ENCODE measurements at places on chromosomes 6 and 20.

DNA sequence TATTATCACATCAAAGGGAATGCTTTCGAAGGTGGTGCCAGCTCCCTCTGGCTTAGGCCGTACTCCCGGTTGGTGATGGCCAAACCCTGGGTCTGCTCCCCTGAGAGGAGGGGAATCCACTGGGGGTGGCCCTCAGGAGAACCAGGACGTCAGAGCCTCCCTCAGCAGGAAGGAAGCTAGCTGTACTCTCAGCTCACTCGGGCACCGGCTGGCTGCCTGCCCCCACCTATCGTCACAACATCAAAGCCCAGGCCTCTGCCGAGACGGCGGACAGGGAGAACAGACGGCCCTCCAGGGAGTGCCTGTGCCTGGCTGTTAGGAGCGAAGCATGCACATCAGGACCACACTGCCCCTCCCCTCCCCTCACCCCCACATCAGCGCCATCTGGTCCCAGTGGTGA lies 9.2 kb upstream of the PGC start:
- DNase-seq = no peak

DNA sequence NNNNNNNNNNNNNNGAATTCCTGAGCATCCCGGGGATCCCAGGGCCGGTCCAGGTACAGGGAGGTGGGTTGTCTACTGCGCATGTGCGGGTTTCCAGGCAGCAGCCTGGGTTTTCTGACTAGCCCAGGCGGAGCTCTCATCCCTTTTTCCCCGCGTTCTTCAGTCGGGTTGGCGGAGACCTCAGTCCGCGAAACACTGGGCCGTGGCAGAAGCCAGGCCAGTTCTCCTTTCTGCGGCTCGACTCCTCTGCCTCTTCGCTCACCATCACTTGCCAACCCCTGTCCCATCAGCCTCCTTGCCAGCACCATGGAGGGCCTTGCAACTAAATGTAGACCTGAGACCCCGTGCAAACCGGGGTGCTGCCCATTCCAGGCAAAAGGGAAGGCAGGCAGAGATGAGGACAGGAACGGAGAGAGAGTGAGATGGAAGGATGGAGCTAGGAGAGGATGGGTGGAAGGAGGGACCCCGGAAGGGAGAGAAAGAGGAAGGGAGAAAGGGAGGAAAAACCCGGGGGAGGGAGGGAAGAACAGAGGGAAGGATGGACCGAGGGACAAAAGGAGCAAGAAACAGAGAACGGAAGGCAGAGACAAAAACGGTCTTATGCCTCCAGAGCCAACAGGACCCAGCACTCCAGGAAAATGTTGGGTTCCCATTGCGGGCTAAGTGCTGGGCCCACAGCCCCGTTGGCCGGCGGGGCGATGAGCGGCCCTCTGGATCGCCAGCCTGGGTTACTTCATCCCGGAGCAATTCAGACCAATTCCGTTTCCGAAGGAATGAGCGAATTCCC lies 445.4 kb upstream of the DEFB115 start:
- no peak for DNase-seq

GRCh38 chr6:37288247-37288646 lies 30.3 kb upstream of the TMEM217 start:
- DNase-seq = no peak

GRCh38 chr20:53815509-53815908 lies 221.9 kb upstream of the ZNF217 start:
- no peak for DNase-seq

GRCh38 chr6:72783666-72784065 lies 161.8 kb downstream of the KCNQ5 start:
- DNase-seq = no peak

DNA sequence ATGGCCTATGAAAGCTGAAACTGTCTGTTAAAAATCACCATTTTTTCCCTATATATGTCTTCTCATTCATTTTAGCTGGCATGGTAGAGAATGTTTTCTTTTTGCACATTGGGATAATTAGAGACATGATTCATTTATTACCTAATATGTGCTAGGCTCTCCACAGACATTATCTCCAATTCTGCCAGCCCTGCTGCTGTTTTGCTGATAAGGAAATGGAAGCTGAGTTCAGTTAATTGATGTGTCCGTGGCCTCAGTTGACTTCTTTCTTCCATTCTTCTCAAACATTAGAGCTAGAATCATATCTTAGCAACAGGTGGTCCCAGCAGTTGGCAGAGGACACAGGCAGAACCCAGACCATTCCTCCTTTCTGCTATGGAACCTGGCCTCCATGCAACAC lies 644.1 kb upstream of the CITED2 start:
- no peak for DNase-seq

DNA sequence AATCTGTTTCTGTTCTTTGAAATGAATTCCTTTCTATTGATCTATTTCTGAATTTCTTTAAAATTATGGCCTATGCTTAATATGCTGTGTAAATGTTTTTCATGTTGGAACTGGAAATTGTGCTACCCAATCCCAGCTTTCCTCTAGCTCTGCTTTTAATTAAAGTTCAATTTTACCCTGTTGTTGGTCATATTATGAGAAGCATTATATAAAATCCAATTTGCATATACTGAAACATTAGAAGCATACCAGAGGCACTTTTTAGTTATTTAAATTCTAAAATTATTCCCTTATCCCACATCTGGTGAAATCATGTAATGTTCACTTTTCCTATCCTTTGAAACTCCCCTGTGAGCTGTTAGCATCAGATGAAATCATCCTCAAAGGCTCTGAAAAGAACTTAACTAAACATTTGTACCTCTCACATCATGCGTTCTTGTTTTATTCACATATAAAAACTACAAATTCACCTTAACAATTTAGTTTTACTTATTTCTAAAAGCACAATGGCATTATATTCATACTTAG lies 160.6 kb upstream of the COL21A1 start:
- DNase-seq = peak; percentile 26

DNA sequence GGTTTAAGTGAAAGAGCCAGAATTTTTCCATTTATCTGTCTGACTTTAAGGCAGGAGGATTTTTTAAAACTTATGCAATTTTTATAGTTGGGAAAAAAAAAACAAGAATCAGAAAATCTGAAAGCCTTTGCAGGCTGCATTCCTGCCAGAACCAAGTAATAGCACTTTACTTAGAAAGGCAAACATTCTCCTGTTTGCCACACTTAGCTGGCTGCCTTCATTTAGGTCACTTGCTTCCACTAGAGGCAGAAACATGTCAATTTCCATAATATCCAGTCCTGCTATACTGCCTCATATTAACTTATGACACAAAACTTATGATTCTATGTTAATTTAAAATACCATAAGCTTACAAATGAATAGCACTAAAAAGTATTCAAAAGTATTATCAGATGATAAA lies 425.8 kb downstream of the FRK start:
- no peak for DNase-seq

- DNase-seq = peak; percentile 51
These were observed 5.1 kb downstream of the BLOC1S5 start for GRCh38 chr6:8059129-8059528.

DNA sequence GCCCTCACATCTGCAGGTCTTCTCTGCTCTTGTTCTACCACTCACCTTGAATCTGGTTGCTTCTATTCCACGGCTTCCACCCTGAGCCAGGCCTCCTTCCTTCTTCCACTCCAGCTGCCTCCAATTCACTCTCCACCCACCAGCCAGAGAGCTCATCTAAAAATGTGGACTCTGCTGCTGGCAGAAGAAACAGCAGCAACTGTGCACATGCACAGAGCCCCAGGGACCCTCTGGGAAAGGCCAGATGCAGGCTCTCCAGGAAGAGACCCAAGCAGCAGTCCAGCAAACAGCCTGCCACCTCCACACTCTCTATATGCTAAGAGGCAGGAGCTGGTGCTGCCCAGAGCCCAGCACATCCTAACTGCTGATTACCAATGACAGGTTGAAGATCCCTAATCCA lies 162.6 kb upstream of the TOP1 start:
- DNase-seq = no peak

- no peak for DNase-seq
These were observed 16.5 kb downstream of the NCOA7 start for GRCh38 chr6:125807293-125807692.

- no peak for DNase-seq
These were observed 93.7 kb upstream of the PTPN1 start for GRCh38 chr20:50416269-50417022.

- DNase-seq = no peak
These were observed 29.9 kb upstream of the PLCB4 start for GRCh38 chr20:9038791-9039535.

DNA sequence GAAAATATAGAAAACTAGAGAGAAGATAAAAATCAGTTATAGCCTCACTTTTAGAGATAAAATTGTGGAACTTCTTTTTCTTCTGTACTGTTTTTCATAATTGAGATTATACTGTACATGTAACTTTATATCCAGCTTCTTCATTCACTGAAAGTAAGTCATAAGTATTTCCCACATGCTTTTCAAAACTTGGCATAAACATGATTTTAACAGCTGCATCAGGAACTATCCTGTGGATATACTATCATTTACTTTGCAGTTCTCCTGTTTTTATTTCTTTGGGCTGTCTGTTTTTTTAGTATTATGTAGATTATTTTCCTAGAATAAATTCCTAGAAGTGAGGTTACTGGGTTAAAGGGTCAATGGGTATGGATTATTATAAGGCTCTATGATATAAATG lies 14.8 kb downstream of the DSTN start:
- DNase-seq = no peak

- DNase-seq = no peak
These were observed 6.8 kb upstream of the USP49 start for GRCh38 chr6:41901882-41902519.

GRCh38 chr6:41655646-41656001 lies 17.4 kb downstream of the MDFI start:
- no peak for DNase-seq

DNA sequence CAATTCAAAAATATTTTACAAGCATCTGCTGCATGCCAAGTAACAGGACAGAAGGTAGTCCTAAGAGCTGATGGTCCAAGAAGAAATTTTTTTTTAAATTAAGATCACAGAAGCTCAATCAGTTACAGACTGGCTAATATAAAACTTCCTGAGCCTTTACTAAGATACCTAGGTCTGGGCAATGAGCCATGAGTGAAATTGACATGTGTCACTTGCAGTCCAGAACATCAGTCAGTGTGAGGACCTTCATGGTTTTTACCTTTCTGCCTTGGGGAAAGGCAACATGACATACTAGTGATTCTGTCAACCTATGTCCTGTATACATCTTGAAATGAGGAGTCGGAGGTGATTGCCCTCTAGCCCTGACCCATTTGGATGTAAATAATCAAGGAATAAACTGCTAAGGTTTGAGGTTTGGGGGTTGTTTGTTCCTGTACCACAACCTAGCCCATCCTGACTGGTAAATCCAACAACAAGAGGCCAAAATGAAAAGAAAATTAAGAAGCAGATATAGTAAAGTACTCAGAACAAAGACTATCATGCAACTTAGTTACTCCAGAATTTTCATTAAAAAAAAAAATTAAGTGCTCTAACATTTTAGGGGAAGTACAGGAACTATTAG lies 70.0 kb downstream of the CNKSR3 start:
- no peak for DNase-seq

- DNase-seq = no peak
These were observed 16.1 kb downstream of the COL9A3 start for GRCh38 chr20:62832951-62833391.

DNA sequence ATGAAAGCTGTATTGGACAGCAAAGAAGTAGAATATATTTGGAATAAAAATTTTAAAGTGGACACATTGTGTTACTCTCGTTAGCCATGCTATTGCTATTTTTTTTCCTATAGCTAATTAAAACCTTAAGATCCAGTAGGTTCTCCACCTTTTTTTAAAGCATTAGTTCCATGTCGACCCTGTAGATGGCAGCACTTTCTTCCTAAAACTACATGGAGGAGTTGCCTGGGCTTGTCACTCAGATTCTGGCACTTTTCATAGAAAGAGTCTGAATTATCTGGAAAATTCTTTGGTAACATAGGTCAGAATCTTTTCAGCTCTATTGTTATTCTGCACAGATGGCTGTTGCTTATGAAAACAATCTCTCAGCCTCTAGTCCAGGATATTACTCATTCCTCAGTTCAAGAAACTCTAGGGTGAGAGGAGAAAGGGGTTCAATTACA lies 42.0 kb upstream of the ESR1 start:
- peak; percentile 32 for DNase-seq

- no peak for DNase-seq
These were observed 28.0 kb upstream of the CEP85L start for GRCh38 chr6:118679327-118679901.
